ENCODE measurements at places on chromosomes 11 and 22.
A peak's percentile ranks its signal among the peaks of the same experiment; 100 is the strongest.

- DNase-seq = no peak
Measured at GRCh38 chr11:30861064-30861463, 274.9 kb upstream of the MPPED2 start.

DNA sequence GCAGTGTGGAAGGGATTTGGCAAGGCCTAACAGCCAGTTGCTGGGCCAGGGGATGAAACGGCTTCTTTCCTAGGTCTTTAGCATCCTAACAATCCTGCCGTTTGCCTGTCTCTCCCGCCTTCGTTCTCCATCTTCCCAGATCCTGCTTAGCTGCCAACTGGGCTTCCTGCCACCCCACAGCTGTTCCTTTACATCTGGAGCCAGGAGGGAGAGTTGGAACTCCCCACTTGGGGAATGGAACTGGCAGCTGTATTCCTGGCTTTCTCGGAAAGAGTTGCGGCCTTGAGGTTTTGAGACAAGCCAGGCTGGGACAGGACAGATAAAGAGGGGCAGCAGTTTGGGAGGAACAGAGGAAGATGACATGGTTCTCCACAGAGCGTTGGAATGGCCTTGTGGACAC, 59.6 kb downstream of the ST3GAL4 start:
- DNase-seq = no peak

DNA sequence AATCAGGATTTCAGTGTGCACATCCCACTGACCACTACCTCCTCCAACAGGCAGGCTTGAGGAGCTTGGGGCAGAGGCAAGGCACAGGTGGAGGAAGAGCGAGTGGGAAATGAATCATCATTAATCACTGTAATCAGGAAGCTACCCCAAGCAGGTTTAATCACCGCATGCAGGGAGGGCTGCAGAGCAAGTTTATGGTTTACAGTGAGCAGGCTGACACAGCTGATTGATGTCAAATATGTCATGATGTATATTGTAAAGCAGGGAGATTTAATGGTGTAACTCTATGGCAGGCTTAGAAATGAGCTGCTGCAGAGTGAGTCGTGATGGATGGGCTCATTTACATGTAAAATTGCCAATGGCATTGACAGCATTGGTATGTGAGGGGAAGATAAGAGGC, 441.0 kb downstream of the NTM start:
- no peak for DNase-seq

DNA sequence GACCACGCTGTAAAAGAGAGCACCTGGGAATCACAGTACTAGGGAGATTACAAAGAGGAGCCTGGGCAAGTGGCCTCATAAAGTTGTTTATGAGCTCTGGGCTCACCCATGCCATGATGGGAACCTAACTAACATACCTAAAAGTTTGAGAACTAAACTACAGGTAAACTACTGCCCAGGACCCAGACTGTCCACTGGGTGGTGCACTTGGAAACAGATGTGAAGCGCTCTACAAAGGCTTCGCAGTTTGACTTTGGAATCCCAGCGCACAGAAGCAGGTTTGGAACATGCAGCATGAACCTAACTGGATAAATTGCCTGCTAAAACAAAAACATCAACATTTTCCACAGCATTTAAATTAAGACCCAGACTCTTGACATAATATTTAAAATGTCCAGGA, 418.6 kb downstream of the FAM181B start:
- DNase-seq = no peak

DNA sequence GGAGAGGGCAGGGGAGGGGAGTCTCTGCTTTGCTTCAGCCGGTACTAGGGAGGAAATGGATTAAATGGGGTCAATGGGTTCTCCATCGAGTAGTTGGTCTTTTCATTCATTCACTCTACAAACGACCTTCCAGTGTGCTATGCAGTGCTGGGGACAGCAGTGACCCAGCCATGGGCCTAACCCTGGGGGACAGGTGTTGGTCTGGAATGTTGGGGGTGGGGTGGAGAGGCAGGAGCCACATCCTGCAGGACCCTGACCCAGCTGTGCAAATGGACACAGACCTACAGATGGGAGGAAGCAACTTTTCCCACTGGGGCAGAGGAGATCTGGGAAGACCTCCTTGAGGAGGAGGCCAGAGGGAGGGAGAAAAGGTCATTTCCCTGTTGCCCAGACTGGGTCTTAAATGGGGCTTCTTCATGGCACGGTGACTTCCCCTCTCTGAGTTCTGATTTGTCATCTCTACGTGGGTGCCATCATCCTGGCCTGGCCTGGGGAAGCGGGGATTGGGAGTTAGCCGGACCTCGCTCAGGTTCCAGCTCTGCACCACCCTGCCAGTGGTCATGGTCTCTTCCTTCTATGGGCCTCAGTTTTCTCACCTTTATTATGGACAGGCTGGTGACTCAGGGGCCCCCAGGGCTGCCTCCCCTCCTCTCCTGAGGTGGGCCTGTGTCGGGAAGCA, 2.0 kb downstream of the CYTH4 start:
- no peak for DNase-seq

DNA sequence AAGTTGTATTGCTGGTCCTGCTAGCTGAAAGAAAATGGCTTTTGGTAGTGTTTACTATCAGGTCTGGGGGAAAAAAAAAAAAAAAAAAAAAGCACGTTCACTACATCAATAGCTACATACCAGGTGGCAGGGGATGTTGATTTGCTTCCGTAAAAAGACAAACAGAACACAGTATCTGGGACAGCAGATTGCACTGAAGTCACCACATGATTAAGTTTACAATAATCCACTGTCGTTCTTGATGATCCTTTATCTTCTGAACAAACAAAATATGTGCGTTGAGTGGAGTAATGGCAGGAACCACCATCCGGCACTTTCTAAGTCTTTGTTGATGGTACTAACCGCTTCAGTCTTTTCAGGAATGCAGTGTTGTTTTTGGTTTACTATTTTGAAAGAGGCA, 48.7 kb downstream of the DDX6 start:
- DNase-seq = no peak

DNA sequence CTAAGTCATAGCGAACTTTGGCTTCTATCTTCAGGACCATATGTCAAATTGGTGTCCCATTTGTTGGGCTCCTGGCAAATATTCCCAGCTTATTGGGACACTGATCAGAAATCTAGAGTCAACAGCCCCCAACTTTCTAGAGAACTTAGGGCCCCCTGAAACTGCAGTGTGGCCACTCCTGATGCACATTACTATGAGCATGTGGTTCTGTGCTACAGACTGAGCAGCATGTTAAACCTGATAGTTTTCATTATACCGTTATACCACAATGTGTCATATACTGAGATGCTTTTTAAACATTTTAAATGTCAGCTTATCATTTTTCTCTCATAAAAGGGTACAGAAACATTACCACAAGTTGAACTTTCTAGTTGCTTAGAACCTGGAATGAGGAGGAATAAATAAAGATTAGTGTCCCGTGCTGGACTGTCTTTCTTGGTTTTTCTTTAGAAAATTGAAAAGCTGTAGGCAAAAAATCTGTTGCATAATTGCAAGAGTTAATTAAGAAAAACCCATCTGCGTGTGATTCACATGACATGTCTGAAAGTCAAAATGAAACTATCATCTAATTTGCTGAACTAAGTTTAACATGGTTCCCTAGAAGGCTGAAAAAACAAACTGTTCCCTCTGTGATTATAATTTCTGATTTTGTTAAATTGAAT, 16.4 kb upstream of the CTSC start:
- no peak for DNase-seq

DNA sequence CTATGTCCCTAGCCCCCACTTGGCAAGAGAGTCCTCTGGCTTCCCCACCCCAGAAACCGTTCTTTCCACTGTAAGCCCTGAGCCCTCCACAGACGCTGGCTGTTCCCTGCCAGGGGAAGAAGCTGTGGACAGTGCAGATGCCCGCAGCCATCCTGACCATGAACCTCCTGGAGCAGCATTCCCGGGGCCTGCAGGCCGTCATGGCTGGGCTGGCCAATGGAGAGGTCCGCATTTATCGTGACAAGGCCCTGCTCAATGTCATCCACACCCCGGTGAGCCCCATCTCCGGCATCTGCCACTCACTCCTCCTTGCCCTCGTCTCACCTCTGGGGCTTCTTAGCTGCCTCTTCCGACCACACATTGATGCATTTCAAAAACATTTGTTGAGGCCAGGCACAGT, 13.2 kb downstream of the BBS1 start:
- no peak for DNase-seq

- no peak for DNase-seq
Measured at GRCh38 chr11:28592141-28592540, 484.0 kb downstream of the METTL15 start.

GRCh38 chr11:128618603-128619002, 31.2 kb upstream of the ETS1 start:
- no peak for DNase-seq

DNA sequence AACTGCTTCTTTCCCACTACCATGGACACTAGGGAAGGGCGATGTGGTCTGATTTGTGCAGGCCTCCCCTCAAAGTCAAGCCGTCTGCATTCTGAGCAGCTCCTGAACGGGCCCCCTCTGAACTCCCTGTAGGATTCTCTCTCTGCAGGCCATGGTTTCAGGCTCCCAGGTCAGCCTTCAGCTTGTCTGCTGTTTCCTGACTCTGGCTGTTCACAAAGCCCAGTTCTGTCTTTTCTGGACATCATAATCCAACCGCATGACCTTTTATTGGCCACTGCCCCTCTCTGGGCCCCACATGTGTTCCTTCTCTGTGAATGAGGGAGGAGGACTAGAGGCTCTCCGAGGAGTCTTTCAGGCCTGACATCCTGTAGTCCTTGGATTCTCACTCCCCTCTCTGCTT, 161.0 kb downstream of the FEZ1 start:
- DNase-seq = no peak

DNA sequence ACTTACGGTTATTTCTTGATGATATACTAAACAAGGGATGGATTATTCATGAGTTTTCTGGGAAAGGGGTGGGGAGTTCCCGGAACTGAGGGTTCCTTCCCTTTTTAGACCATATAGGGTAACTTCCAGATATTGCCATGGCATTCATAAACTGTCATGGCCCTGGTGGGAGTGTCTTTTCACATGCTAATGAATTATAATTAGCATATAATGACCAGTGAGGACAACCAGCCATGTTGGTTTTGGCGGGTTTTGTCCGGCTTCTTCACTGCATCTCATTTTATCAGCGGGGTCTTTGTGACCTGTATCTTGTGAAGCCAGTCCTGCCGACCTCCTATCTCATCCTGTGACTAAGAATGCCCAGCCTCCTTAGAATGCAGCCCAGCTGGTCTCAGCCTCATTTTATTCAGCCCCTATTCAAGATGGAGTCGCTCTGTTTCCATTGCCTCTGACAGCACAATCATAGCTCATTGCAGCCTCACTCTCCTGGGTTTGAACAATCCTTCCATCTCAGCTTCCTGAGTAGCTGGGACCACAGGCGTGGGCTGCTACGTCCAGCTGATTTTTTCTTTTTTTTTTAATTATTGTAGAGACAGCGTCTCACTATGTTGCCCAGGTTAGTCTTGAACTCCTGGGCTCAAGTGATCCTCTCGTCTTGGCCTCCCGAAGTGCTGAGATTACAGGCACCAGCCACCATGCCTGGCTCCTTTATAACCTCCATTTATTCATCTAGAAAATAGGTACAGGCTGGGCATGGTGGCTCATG, 52.6 kb upstream of the EMID1 start:
- DNase-seq = no peak

- DNase-seq = no peak
Measured at GRCh38 chr22:47034076-47034808, 271.8 kb downstream of the TBC1D22A start.

DNA sequence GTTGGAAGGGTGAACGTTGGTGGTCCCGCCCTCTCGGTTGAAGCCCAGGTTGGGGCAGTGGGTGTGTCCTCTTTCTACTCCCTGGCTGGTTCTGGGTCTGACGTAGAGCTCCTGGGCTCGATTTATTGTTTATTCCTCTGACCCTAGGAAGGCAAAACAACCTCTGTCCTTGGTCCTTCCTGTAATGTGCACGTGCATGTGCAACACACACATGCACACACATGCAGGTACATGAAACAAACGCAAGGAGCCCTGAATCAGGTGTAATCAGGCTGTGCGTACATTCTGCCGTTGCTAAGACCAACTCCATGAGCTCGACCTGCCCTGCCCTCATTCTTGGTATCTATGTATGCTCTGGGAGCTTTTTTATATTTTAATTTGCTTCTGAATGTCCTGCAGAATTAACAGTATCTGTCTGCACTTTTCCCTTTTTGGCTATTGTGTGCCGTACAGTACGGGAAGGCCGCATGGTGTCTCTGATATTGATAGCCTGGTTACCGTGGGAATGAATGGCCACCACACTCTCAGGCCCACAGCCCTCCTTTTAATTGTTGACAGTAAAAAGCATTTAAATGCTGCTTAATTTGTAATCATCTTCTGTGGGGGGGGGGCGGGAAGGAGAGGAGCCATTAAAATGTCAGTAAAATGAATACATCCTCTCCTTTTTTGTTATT, 66.0 kb upstream of the NNMT start:
- DNase-seq = no peak

- no peak for DNase-seq
Measured at GRCh38 chr11:134764966-134765365, 352.9 kb upstream of the B3GAT1 start.

- no peak for DNase-seq
Measured at GRCh38 chr11:129996113-129996870, 6.3 kb downstream of the PRDM10 start.

- DNase-seq = no peak
Measured at GRCh38 chr11:130246738-130247137, 68.0 kb downstream of the ZBTB44 start.

- no peak for DNase-seq
Measured at GRCh38 chr11:19954899-19955298, 205.4 kb downstream of the DBX1 start.

GRCh38 chr22:44448271-44448830, 49.7 kb downstream of the RTL6 start:
- DNase-seq = peak; percentile 71

GRCh38 chr11:62201376-62201775, 7.1 kb upstream of the SCGB2A1 start:
- no peak for DNase-seq

DNA sequence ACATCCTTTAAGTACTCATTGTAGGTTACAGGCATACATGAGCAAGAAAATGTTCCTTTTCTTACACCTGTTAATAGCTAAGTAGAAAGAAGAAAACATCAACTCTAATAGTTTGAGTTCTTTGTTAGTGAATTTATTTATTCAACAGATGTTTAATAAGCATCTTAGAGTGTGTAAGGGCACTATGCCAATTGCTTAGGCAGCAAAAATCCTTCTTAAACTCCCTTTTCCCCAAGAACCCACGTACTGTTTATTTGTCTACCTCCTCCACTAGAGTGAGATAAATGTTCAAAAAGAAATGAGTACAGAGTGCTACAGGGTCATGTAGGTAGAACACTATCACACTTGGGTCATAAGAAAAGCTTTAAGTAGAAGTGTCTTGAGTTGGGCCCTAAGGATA, 131.4 kb downstream of the CD44 start:
- no peak for DNase-seq

GRCh38 chr11:69721106-69721505, 17.3 kb upstream of the FGF19 start:
- no peak for DNase-seq

- DNase-seq = no peak
Measured at GRCh38 chr11:131776211-131776610, 405.8 kb downstream of the NTM start.

GRCh38 chr11:126748100-126748791, 252.3 kb downstream of the KIRREL3 start:
- DNase-seq = no peak

GRCh38 chr22:25569983-25570382, 5.5 kb downstream of the GRK3 start:
- no peak for DNase-seq

GRCh38 chr22:23563111-23563510, 17.0 kb downstream of the IGLL1 start:
- DNase-seq = no peak
